ENCODE measurements at places on chromosomes 1 and 21. TPM values are rescaled to one million over a fixed set of nuclear protein-coding genes. Genes with fewer than 3 reads are reported as not detected.

The C1orf141 gene
- total RNA-seq, result not detected

GRCh38 chr1:43883321-43883720 is 50.3 kb upstream of the ARTN start:
- DNase-seq, result no peak
- no peaks in the 10 kb centered on the region for H3K27me3 ChIP-seq

GRCh38 chr21:28834335-28835238 is 158.1 kb downstream of the LTN1 start:
- peaks cover 2% of the 10 kb centered on the region for H3K4me1 ChIP-seq
- H3K4me3 ChIP-seq, result no peak overlapping the region
- peaks cover 16% of the 10 kb centered on the region for H3K27me3 ChIP-seq
- no peak for DNase-seq
- peaks cover 1% of the 10 kb centered on the region for H3K36me3 ChIP-seq

The SPRR1A gene
- not detected for total RNA-seq

GRCh38 chr1:206847337-206847834 is 18.0 kb upstream of the IL20 start:
- H3K27me3 ChIP-seq, result peaks cover 38% of the 10 kb centered on the region
- no peak overlapping the region for H3K27ac ChIP-seq
- no peak overlapping the region for H3K4me3 ChIP-seq
- no peaks in the 10 kb centered on the region for H3K4me1 ChIP-seq

DNA sequence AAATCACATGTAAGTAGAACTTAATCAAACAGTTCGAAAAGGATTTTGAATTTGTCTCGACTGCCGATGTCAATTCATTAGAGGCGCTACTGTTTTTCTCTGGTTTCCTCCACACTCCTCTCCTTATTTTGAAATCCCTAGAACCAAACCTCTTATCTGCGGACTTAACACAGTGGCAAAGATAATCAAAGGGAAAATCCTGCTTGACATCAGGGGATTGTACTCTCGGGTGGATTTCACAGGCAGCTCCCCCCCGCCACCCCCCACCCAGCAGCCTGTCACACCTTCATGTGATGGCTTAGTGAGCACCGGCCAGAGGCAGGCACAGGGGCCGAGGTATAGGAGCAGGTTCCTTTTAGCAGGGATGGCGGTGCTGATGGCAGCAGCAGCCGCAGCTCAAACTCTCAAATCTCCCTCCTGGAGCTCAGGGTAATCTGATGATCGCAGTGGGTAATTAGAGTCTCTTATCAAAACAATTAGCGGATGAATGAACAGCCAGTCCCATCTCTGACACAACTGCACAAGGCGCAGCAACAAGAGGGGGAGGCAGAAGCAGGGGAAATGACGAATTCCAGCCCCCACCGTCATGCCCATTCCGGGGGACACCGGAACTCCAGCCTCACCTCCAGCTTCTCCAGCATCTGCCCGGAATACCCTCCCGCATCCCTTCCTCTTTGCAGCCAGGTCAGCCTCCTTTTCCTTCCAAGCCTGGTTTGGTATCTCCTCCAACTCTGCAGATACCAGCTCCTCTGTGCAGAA is 80.3 kb downstream of the SSBP3 start:
- no peak overlapping the region for H3K4me3 ChIP-seq
- H3K4me1 ChIP-seq, result peaks cover 23% of the 10 kb centered on the region
- no peaks in the 10 kb centered on the region for H3K27me3 ChIP-seq
- H3K36me3 ChIP-seq, result peaks cover 3% of the 10 kb centered on the region

DNA sequence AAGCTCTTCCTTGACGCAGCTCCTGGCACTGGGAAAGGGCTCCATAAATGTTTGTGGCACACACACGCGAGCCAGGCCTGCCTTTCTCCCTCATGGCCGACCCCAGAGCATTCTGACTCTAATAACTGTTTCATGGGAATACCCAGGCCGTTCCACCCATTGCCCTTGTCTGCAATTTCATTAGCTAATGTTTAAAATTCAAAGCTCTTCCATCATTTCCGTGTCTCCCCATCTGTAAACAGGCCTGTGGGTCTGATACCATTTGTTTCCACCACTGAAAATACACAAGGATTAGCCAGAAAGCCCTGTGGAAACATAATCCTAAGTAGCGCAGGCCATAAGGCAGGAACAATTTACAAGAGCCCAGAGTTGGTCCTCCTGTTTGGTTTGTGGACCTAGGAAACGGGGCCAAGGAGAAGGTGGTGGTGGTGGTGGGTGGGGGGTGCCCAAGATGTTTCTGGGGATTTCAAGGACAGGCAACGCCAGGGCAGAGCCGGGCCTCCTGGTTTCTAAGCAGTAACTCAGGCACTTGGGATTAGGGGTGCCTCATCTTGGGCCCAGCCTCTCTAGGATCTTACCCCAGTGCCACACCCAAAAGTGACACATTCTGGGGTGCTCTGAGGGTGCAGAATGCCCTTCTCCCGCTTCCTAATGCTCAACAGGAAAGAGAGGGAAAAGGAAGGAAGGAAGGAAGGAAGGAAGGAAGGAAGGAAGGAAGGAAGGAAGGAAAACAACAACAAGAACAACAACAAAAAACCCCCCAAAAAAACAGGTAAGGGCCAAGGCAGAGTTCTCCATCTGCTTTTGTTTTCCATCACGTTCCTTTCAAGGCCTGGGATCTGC is 79.4 kb downstream of the SSBP3 start:
- H3K27me3 ChIP-seq, result no peaks in the 10 kb centered on the region
- no peak for DNase-seq
- H3K4me3 ChIP-seq, result no peak overlapping the region
- H3K36me3 ChIP-seq, result peaks cover 3% of the 10 kb centered on the region
- peak overlapping the region; percentile 68 for H3K27ac ChIP-seq

The C1orf87 gene
- 0.94 TPM for total RNA-seq

GRCh38 chr1:118122234-118123004 is 62.6 kb downstream of the SPAG17 start:
- H3K4me3 ChIP-seq, result no peak overlapping the region
- no peaks in the 10 kb centered on the region for H3K27me3 ChIP-seq
- H3K36me3 ChIP-seq, result no peaks in the 10 kb centered on the region
- H3K4me1 ChIP-seq, result peaks cover 35% of the 10 kb centered on the region

- no peak overlapping the region for H3K27ac ChIP-seq
These were observed 6.7 kb downstream of the CDC7 start for GRCh38 chr1:91507328-91507727.

DNA sequence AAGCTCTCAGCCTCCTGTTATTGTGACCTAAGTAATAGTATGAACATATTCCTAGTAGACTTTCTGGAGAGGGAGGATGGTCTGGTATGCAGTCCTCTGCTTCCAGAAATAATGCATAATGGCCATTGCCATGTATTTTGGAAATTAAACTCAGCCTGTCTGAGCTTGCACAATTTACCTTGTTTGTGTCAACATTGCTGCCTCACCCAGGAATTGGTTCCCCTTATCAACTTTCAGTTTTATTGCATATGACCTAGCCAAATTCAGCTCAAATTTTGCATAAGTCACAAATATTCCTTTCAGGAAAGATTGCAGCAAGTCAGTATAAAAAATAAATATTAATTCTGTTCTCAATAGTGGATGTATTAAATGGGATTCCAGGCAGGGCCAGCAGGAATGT is 101.9 kb upstream of the SLC5A9 start:
- no peaks in the 10 kb centered on the region for H3K36me3 ChIP-seq
- no peaks in the 10 kb centered on the region for H3K4me1 ChIP-seq
- no peak overlapping the region for H3K4me3 ChIP-seq
- DNase-seq, result no peak
- H3K27ac ChIP-seq, result no peak overlapping the region

- H3K4me1 ChIP-seq, result peaks cover 3% of the 10 kb centered on the region
- H3K36me3 ChIP-seq, result peaks cover 9% of the 10 kb centered on the region
- H3K27ac ChIP-seq, result no peak overlapping the region
- DNase-seq, result no peak
- H3K4me3 ChIP-seq, result no peak overlapping the region
These were observed 50.0 kb downstream of the TBCE start for GRCh38 chr1:235417086-235417697.

- no peaks in the 10 kb centered on the region for H3K27me3 ChIP-seq
- H3K27ac ChIP-seq, result peak overlapping the region; percentile 83
- H3K36me3 ChIP-seq, result no peaks in the 10 kb centered on the region
- no peak for DNase-seq
These were observed 16.3 kb upstream of the SARS1 start for GRCh38 chr1:109197158-109198042.

Measured in osteocyte (in vitro differentiated cells).